ENCODE measurements at places on chromosomes 1 and 21.

DNA sequence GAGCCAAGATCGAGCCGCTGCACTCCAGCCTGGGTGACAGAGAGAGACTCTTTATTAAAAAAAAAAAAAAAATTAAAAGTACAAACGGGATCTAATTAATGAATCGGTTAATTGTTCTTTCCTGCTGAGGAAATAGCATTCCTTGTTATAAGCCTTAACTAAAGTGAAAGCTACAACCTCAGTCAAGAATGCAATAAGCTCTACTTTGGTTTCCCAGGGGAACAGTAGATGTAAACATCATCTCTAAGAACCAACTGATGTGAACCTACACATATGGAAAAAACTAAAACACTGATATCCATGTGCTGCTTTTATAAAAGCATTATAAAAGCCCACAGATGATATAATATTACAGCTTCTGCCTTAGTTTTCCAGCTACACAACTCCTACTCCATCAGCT lies 41.9 kb downstream of the LPGAT1 start:
- no peak for DNase-seq

GRCh38 chr1:110477041-110477440 lies 26.1 kb downstream of the PROK1 start:
- peak; percentile 48 for DNase-seq

GRCh38 chr1:27662707-27663393 lies 9.1 kb downstream of the IFI6 start:
- DNase-seq = peak; percentile 85

GRCh38 chr1:112394743-112395062 lies 1.3 kb upstream of the CTTNBP2NL start:
- no peak for DNase-seq

DNA sequence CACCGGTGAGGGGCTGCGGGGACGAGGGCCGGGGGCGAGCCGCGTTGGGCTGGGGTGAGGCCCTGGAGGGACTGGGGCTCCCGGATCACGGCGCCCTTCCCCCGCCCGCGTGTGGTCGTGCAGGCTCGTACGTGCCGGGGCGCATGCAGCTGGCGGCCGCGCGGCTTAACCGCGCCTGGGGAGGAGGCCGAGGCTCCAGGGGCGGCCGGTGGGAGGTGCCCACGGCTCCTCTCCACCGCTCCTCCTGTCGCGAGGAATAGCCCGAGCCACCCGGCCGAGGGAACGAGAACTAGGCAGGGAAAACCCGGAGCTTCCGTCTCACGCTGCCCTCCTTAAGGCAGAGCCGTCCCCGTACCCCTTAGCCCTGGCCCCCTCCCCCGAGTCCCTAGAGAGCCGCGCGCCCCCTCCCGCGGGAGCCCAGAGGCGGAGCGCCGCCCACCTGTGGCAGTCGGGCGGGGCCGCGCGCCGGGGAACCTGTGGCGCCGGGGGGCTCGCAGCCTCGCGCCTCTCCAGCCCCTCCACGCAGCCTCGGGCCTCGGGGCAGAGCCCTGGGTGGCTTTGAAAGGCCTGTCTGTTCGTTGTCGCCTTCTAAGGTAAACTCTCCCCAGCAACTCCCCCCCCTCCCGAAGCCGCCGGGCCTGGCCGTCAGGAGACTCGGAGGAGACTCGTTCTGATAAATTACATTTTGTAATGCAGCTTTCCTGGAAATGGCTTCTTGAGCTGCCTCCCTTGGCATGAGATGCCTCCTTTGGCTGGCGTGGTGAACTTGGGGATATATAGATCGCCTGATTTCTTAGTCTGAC lies 746 bp downstream of the AK4 start:
- DNase-seq = peak; percentile 56

- DNase-seq = no peak
Observed at GRCh38 chr1:172466795-172467407, 23.0 kb upstream of the PIGC start.

DNA sequence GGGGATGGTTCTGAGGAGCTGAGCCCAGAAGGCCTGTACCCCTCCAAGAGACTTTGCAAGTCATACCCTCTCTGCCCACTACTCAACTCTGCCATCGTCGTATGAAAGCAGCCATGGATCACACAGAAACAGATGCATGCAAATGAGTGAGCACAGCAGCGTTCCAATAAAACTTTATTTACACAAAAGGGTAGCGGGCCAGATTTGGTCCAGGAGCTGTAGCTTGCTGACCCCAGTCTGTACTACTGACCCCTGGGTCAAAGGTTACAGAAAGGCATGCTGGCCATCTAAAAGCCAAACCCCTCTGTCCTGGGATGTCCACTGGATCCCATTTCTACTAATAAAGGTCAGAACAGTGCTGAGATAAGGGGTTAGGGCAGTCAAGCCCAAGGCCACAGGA lies 8.8 kb upstream of the AGTRAP start:
- DNase-seq = no peak

- no peak for DNase-seq
Observed at GRCh38 chr1:202229376-202229775, 35.8 kb downstream of the LGR6 start.

DNA sequence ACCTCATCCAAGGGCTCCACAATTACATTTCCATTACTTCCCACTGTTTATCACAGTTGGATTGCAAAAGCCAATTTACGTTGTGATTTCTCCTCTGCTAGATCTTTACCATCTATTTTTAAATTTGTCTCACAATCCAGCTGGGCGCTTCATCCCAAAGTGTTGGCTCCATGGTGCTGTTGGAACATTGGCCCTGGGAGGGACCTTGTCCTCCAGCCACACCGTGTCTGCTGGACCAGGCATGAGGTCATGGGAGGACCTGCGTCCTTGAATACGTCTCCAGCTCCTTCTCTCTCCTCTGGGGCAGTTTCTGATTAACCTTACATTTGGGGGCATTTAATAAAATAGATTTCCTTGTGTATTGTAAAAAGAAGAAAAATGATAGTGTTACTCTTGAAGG lies 125.4 kb downstream of the KCNJ6 start:
- DNase-seq = no peak

- no peak for DNase-seq
Observed at GRCh38 chr1:1202831-1203560, 3.4 kb downstream of the TNFRSF18 start.

GRCh38 chr1:93908394-93909145 lies 660 bp downstream of the GCLM start:
- no peak for DNase-seq

- no peak for DNase-seq
Observed at GRCh38 chr1:59366346-59366745, 69.5 kb downstream of the FGGY start.

DNA sequence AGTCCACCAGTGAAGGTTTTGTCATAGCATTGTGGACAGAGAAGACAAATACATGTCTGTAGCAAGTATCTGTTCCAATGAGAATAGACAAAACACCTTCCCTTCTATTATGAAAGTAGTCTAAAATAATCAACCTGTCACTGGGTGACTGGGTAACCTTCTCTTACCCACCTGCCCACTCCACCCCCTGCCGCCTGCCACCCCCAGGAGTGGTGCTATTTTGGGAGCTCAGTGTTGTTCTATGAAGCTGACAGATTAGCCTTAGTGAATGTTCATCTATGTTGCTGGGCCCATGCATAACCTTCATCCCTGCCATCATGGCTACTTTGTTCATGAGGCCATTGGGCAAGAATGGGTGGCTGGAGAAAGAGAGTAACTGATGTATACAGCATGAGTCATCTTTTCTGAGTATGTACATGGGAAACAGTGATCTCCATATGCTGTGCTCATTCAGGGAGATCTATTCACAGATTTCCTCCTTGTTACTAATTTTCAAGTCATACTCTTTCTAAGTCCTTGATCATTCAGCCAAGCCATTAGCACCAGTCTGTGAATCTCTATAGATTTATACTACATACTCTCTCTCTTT lies 24.8 kb downstream of the MARK1 start:
- no peak for DNase-seq

DNA sequence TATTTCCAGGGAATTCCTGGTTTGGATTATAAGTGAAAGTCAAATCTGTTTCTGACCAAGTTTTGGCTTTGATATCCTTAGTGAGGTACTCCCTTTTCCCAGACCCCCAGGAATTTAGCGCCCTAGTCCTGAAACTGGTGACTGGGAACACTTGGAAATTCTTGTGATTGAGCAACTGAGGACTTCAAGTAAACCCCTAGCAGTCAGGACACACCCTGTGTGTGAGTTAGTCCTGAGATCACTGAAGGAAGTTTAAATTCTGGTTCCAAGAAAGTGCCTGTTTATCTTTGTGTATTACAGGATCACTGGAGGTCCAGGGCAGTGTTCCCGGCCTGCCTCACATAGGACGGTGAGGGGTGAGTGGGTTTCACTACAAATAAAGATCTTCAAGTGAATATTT lies 95.1 kb upstream of the F3 start:
- peak; percentile 76 for DNase-seq

DNA sequence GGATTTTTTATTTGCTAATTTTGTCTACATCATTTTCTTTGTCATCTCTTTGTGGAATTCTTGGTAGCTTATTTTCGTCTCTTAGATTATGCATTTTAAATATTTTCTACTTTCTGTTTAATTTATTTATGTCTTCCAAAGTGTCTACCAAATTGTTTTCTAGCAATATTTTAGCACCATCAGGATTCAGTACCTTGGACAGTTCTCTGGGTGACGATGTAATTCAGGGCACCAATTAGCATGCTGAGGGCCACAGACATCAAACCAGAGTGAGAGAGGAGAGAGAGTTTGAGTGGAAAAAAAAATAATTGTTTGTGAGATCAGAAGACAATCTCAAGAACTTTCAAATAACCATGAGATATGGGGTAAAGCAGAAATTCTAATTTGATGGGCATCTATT lies 169.8 kb upstream of the CXADR start:
- DNase-seq = peak; percentile 35
